ENCODE measurements at places on chromosomes 6 and 20.

DNA sequence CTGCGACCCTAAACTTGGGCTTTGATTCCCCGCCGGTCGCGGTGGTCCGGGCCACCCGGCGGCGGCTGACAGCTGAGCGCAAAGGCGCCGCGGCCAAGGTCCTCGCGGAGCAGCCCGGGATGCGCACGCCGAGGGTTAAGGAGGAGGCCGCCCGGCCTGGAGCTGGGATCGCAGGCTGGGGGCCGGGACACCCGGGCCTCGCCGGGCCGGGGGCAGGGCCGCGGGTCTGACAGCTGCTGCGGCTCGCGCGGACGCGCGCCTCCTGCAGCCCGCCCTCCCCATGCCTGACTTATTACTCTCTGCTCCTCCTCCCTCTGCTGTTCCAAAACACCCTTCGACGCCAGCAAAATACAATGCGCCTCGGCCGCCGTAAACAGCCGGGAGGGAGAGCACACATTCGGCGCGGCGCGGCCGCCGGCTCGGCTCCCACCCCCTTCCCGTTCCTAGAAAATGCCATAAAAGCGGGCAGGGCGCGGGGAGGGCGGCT lies 746 bp downstream of the BACH2 start:
- DNase-seq = peak; percentile 61

DNA sequence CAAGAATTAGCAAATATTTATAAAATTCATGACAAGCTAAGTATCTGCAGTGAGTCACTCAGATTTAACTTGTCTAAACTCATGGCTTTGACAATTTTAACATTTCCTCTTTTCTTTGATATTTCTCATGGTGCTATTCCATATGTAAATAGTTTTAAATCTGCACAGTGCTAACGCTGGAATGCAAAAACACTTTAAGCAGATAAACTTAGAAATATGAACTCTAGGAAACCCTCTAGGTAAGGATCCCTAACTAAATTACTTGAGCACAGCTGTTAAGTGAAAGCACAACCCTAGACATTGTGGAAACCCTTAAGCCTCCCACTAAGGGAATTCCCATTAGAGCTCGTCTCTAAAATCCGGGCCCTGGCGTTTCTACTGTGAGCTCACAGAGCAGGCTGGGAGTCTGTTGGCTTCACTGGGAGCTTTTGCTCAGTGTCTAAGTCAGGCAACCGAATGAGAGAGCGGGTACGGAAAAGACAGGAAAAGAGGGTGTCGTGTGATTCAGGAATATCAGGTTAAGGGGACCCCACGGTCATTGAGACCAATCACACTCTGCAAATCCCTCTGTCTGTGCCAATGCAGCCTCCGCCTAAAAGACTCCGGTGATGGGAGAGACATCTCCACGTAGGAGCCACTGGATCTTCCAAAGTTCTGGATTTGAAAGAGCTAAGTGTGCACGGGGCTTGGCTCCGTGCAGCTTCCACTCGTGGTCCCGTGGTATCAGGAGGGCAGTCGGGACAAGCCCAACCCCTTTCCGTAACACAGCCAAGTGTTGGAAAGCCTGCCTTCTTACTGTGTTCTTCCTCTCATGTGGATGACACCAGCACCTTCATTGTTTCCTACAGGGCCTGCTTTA lies 112.3 kb upstream of the RPS6KA2 start:
- DNase-seq = no peak

DNA sequence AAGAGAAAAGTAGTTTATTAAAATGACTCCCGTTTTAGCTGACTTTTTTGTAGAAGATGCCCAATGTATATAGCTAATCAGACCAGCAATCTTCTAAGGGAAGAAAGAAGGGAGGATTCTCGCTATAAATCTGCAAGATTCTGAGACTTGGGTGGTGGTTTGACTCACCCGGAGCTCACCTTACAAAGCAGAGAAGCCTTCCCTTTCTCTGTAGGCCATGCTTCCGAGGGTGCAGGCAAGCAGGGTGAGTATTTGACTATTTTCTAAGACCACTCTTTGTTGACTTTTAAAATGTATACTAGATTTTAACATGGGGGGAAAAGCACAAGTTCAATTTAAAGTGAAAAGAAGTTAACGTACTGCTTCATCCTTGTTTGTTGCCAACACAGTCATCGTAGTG lies 2.7 kb downstream of the OLIG3 start:
- DNase-seq = no peak

- DNase-seq = no peak
These were observed 85.3 kb downstream of the MAP7 start for GRCh38 chr6:136464874-136465273.
